ENCODE measurements at places on chromosomes 7 and 10. TPM values are rescaled to one million over a fixed set of nuclear protein-coding genes. Genes with fewer than 3 reads are reported as not detected.

GOLGA7B gene
- 0.83 TPM for total RNA-seq

CYP2C9 gene
- total RNA-seq = not detected

CALCR gene
- not detected for total RNA-seq

MKX gene
- 2.2 TPM for total RNA-seq

SFTPA1 gene
- not detected for total RNA-seq

TFR2 gene
- 4.7 TPM for total RNA-seq

ANKMY2 gene
- 11.9 TPM for total RNA-seq

OR2A7 gene
- total RNA-seq = 2.0 TPM

TLL2 gene
- not detected for total RNA-seq

DNA sequence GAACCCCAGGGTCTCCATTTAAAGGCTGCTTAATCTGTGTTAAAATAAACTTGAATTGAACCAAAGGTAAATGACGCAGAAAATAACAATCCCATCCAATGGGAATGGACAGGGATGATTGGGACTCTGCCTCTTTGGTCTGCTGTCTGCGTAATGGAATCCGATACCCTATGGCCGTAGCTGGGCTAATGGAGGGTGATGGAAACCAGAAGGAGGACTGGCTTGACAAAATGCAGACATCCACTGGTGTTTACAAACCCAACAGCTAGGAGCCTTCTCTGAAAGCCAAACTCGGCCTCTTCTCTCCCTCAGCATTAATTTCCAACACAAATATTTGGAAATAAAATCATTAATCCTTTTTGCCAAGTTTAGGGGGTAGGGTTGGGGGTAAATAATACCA is 162.2 kb upstream of the CHST15 start:
- H3K27ac ChIP-seq = no peak overlapping the region
- H3K4me1 ChIP-seq = no peaks in the 10 kb centered on the region
- no peaks in the 10 kb centered on the region for H3K27me3 ChIP-seq
- H3K4me3 ChIP-seq = no peak overlapping the region

DNA sequence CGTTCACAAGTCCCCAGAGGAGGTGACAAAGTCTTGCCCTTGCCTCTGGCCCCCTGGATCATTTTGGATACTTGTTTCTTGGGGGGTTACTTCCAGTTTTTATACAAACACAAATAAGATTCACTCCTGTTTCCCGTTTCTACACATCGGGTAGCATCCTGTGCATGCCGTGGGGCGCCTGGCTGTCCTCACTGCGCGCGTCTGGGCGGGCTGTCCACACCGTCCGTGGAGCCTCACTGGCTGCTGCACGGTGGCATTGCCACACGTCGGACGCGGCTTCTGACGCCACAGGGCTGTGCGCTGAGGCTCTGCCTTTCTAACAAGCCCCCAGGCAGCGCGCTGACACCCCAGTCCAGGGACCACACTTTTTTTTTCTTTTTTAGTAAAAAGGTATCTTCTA is 18.4 kb downstream of the BNIP3 start:
- peaks cover 21% of the 10 kb centered on the region for H3K4me1 ChIP-seq
- H3K27me3 ChIP-seq = no peaks in the 10 kb centered on the region
- H3K4me3 ChIP-seq = no peak overlapping the region
- H3K27ac ChIP-seq = no peak overlapping the region
- peaks cover 3% of the 10 kb centered on the region for H3K36me3 ChIP-seq

DNA sequence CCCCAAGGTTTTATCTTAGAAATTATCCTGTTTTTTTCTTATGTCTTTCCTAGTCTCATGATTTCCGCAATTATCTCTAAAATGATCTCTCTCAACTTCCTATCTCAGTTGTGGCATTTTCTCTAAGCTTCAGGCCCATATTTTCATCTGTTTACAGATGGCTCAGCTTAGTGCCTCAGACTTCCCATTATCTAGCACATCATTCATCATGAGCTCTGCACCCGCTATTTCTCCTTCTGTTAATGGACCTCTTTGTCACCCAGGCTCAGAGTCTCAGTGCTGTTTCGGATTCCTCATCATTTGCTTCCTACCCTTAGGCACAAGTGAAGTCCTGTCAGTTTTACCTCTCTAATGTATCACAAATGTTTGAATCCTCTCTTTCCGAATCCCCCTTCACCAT is 84.1 kb downstream of the BMPR1A start:
- no peak for DNase-seq
- peaks cover 5% of the 10 kb centered on the region for H3K4me1 ChIP-seq
- no peaks in the 10 kb centered on the region for H3K36me3 ChIP-seq
- no peak overlapping the region for H3K27ac ChIP-seq

DNA sequence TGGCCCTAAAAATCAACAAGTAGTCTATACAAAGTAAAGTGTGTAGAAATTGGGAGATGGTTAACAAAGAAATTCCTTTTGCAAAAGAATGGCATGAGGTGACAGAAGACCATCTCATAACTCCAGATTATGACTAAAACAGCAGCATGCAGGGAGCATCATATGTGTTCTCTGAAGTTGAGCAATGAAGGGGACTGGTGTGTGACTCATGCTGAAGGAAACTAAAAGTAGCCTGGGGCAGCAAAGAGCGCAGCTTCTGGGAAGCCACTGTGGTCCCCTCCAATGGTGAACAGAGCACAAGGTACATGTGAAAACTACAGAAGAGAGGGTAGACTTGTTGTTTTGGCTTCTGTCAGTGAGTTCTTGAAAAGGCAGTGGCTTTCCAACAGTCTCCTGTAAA is 133.4 kb downstream of the MACC1 start:
- no peak overlapping the region for H3K27ac ChIP-seq
- H3K4me1 ChIP-seq = no peaks in the 10 kb centered on the region
- H3K4me3 ChIP-seq = no peak overlapping the region
- DNase-seq = peak; percentile 3

DNA sequence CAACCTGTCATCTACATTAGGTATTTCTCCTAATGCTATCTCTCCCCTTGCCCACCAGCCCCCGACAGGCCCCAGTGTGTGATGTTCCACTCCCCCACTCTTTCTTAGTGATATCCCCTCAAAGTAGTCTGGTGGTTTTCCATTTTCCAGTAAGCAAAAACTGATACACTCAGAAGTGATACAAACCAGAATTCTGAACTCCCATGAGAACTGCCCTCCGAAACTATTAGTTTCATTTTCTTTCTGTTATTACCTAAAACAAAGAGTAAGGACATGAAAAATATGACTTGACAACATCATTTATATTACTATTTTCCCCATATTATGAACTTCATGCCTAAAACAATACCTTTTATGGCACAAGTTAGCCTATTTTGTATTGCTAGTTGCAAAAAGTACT is 175.0 kb downstream of the OTUD1 start:
- H3K36me3 ChIP-seq = no peaks in the 10 kb centered on the region
- no peak overlapping the region for H3K4me3 ChIP-seq
- no peaks in the 10 kb centered on the region for H3K27me3 ChIP-seq
- DNase-seq = no peak
- peaks cover 4% of the 10 kb centered on the region for H3K4me1 ChIP-seq
- H3K27ac ChIP-seq = no peak overlapping the region

GRCh38 chr10:46040004-46040403 is 6.1 kb downstream of the MSMB start:
- no peaks in the 10 kb centered on the region for H3K27me3 ChIP-seq
- no peak overlapping the region for H3K4me3 ChIP-seq
- H3K36me3 ChIP-seq = no peaks in the 10 kb centered on the region
- no peak for DNase-seq
- H3K4me1 ChIP-seq = no peaks in the 10 kb centered on the region
- no peak overlapping the region for H3K27ac ChIP-seq

- H3K36me3 ChIP-seq = peaks cover 2% of the 10 kb centered on the region
- no peak overlapping the region for H3K27ac ChIP-seq
- peak overlapping the region; percentile 65 for H3K4me3 ChIP-seq
- H3K27me3 ChIP-seq = peaks cover 32% of the 10 kb centered on the region
- peaks cover 7% of the 10 kb centered on the region for H3K4me1 ChIP-seq
Measured at GRCh38 chr10:52308251-52309031, 5.6 kb upstream of the DKK1 start.

DNA sequence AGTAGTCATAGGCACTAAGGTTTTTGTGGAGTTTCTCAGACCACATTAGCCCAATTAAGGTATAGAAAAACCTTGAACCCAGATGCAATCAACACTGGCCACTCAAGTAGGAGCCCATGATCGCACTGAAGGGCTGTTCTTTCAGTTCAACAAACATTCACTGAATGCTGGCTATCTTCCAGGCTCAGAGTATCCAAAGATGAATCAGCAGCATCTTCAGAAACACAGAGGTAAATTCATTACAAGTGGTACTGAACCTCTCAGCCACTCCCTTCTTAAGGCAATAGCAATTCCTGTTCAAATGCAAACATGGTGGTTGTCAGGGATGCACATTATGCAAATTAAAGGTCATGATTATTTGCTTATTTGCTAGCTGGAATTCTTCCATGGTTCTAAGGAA is 17.1 kb downstream of the KCNK18 start:
- peaks cover 76% of the 10 kb centered on the region for H3K27me3 ChIP-seq
- H3K27ac ChIP-seq = no peak overlapping the region
- peaks cover 4% of the 10 kb centered on the region for H3K4me1 ChIP-seq

DNA sequence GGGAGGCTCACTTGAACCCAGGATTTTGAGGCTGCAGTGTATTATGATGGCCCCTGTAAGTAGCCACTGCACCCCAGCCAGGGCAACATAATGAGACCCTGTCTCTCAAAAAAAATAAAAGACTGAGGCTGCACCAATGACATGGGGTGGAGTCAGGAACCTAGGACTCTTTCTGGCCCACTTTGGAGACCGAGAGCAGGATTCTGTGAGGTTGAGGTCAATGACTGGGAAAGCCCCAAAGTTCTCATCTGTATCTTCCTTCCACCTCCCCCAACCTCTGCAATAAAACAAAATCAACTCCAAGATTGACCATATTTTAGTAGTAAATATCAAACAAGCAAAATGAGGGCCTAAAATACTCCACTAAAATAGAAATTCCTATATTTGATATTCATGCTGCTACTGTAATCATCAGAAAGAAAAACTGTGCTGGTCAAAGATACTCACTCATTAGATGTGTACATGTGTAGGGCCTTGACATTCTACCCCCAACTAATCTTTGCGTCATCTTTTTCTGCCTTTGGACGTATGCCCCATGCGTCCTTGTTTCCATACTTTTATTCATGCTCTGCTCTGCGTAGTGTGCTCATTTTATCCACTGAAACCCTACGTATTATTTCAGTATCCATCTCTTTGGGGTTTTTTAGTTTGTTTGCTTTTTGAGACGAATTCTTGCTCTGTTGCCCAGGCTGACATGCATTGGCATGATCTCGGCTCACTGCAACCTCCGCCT is 23.8 kb downstream of the WBP1L start:
- H3K36me3 ChIP-seq = no peaks in the 10 kb centered on the region
- no peaks in the 10 kb centered on the region for H3K27me3 ChIP-seq
- DNase-seq = no peak

GRCh38 chr10:565146-565545 is 124.3 kb downstream of the DIP2C start:
- H3K27ac ChIP-seq = no peak overlapping the region
- H3K4me3 ChIP-seq = no peak overlapping the region
- H3K27me3 ChIP-seq = peaks cover 2% of the 10 kb centered on the region
- H3K4me1 ChIP-seq = no peaks in the 10 kb centered on the region
- no peaks in the 10 kb centered on the region for H3K36me3 ChIP-seq
- no peak for DNase-seq

- no peak overlapping the region for H3K27ac ChIP-seq
- H3K36me3 ChIP-seq = no peaks in the 10 kb centered on the region
- H3K4me1 ChIP-seq = no peaks in the 10 kb centered on the region
- no peak overlapping the region for H3K4me3 ChIP-seq
Measured at GRCh38 chr7:152860310-152860709, 100.8 kb downstream of the ACTR3B start.

GRCh38 chr7:151242159-151243044 is 6.1 kb downstream of the SMARCD3 start:
- no peak overlapping the region for H3K4me3 ChIP-seq
- no peaks in the 10 kb centered on the region for H3K36me3 ChIP-seq
- H3K27me3 ChIP-seq = peaks cover 16% of the 10 kb centered on the region
- H3K4me1 ChIP-seq = peaks cover 23% of the 10 kb centered on the region
- DNase-seq = no peak

DNA sequence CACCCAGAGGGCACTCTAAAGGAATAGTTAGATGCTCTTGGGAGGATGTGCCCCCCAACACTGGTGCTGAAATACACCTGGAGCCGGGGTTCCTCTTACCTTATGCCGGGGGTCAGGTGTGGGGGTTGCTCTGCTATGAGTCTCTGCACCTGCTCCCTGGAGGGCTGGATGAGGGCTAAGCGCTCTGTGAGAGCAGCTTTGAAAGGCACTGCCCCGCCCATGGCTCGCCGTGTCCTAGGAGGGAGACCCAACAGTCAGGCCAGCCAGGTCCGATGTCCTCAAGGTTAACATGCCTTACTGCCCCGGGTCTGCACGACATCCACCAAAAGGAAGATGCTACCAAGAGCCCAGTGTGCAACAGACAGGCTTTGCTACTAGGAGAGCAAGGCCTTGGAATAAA is 31.7 kb downstream of the PSPH start:
- no peak overlapping the region for H3K4me3 ChIP-seq
- DNase-seq = no peak
- no peaks in the 10 kb centered on the region for H3K27me3 ChIP-seq
- H3K4me1 ChIP-seq = no peaks in the 10 kb centered on the region
- no peak overlapping the region for H3K27ac ChIP-seq

DNA sequence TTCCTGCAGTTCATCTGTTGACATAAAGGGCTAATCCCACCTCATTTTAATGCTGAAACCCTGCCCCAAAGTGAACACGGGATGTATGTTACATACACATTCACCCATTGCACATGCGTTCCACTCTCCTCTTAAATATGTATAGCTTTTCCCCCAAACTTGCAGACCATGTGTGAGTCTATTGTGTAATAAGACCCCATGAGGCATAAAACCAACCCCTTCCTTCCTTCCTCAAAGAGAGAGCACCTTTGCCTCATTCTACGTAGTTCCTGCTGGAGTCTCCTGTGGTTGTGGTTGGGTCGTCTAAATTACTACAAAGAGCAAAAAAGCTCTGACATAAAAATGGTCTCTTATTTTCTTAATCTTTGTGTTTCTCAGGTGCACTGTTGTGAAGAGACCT is 345.7 kb upstream of the KLF6 start:
- peaks cover 5% of the 10 kb centered on the region for H3K27me3 ChIP-seq
- H3K4me1 ChIP-seq = peaks cover 23% of the 10 kb centered on the region
- peaks cover 5% of the 10 kb centered on the region for H3K36me3 ChIP-seq

DNA sequence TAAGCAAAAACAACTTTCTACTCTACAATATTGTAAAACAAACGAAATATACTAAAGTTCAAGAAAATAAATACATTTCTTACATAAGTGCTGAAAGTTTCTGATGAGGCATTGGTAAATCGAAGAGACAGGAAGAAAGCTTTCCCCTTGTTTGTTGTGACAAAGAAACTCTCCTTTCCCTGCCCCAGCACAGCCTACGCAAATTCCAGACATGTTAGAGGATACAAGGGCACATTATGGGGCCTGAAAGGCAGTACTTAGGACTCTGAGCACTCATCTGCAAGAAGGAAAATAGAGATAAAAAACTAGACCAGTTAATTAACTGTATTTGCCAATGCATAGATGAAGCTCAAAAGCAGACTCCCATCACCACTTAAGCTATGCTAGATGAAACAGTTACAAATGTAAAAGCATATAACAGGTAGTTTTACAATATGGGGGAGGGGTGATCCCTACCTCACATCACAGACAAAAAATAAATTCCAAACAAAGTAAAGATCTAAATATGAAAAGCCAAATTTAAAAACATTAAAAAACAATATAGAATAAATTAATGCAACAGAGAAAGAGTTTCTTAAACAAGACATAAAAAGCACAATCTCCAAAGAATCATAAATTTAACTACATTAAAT is 21.8 kb downstream of the ARHGAP19 start:
- no peak for DNase-seq
- no peak overlapping the region for H3K4me3 ChIP-seq
- H3K27me3 ChIP-seq = no peaks in the 10 kb centered on the region
- peaks cover 8% of the 10 kb centered on the region for H3K4me1 ChIP-seq
- no peak overlapping the region for H3K27ac ChIP-seq

- peaks cover 43% of the 10 kb centered on the region for H3K27me3 ChIP-seq
- H3K4me3 ChIP-seq = no peak overlapping the region
- H3K4me1 ChIP-seq = peaks cover 14% of the 10 kb centered on the region
Measured at GRCh38 chr10:69842882-69843281, 41.2 kb downstream of the COL13A1 start.
